ENCODE measurements at places on chromosomes 6 and 20. TPM values are rescaled to one million over a fixed set of nuclear protein-coding genes. Genes with fewer than 3 reads are reported as not detected.

The MUC22 gene
- 0.06 TPM for total RNA-seq

DNA sequence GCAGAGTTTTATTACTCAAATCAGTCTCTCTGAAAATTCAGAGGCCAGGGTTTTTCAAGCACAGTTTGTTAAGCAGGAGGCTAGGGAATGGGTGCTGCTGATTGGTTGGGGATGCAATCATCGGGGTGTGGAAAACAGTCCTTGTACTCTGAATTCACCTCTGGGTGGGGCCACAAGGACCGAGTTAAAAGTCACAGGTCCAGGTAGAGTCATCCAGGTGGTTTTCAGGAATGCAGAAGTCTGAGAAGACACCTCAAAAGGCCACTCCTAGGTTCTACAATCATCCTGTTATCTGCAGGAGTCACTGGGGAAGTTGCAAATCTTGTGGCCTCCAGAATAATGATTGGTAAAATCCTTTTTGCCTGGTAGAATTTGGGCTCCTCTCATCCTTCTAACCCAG is 371.2 kb upstream of the SULF2 start:
- no peak for DNase-seq

DNA sequence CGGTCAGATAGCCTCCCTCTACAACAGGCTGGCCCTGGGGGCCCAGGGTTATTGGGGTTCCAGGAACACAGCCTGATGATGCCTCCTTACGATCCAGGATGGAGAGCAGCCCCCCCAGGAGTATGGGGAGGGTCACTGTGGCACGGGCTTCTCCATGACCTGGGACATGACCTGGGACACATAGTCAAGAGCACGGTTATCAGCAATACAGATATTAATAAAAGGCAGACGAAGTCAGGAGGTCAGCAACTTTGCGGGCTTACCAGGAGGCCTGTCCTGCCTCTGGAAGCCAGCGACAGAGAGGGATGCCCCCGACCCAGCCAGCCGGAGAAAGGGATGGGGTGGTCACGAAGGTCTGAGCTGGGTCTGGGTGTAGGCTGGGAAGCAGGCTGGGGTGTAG is 795 bp downstream of the MMP24OS start:
- no peak for DNase-seq

DNA sequence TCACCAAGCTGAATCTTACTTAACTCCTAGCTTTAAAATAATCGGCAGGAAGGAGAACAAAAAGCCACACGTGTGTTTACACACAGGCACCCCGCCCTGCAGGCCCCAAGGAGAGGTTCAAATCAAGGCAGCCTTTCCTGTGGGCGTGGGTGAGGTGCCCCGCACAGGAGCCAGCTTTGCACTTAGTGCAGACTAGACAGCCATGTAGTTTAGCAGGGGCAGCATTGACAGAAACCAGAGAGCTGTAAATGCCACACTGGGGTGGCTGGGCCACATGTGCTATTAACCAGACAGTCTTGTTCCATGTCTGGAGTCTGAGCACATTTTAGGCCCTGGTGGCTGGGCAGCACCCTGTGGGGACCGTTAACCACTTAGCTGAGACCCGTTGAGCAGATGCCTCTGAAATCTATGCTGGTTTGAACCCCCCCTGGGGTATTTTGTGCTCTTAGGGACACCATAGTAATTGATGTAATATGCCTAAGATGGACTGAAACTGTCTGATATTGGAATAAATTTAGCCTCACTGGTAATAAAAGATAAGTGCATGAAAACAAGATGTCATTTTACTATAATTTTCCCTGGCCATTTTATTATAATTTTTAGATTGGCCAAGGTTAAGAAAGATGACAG is 106.4 kb upstream of the KCNG1 start:
- no peak for DNase-seq

GRCh38 chr20:5737966-5738365 is 12.2 kb upstream of the SHLD1 start:
- DNase-seq, result no peak

The SLC17A2 gene
- total RNA-seq, result not detected

All from epithelial cell of proximal tubule (primary cell).